ENCODE measurements at places on chromosomes 6 and 20.
A peak's percentile ranks its signal among the peaks of the same experiment; 100 is the strongest.

DNA sequence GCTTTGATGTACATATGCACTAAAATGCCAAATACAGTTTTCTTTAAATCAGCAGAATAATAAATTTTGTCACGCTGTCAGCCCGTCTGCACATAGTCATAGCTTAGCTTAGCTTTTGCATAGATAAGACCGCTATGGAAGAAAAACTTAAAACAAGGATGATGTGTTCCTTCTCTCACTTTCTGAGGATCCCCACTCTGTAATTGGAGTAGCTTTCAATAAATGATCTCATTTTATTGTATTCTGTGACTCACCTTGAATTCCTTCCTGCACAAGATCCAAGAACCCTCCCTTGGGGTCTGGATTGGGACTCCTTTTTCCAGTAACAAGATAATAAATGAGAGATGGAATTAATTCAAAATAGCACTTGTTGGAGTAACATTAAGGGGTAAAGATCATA, 186.2 kb downstream of the CDH26 start:
- DNase-seq, result no peak

DNA sequence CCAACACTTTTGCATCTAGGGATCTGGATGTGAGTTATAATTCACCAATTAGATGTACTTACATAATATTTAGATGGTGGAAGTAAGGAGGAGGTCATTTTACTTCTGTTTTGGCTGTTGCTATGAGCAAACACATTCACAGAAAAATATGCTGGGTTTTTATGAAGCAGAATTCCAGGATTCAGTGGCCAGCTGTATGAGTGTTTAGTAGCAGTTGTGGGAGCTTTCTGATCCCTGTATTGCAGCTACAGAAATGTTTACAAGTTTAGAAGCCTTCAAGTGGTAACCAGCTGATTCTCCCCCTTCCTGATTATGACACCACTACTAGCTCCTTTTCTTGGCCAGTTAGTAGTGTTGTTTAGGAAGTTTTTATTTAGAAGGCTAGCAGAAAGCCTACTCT, 177.0 kb downstream of the TENT5A start:
- DNase-seq, result no peak

DNA sequence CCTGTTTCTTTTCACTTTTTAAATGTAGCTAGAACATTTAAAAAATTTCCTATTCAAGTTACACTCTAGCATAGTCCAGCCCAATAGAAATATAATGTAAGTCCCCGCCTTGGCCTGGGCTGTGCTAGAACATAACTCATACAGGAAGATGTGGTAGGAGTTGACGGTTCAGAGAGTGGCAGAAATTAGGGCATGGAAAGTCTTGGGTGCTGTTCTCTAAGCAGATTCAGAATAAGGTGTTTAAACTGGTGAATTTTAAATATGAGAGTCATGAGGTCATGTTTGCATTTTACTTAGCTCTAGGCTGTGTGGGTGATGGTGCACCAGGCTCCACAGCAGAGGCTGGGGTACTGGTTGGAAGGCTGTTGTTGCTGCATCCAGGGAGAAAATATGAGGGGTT, 256.5 kb downstream of the FARS2 start:
- no peak for DNase-seq

GRCh38 chr6:165325609-165326008, 16.2 kb upstream of the C6orf118 start:
- DNase-seq, result peak; percentile 62

DNA sequence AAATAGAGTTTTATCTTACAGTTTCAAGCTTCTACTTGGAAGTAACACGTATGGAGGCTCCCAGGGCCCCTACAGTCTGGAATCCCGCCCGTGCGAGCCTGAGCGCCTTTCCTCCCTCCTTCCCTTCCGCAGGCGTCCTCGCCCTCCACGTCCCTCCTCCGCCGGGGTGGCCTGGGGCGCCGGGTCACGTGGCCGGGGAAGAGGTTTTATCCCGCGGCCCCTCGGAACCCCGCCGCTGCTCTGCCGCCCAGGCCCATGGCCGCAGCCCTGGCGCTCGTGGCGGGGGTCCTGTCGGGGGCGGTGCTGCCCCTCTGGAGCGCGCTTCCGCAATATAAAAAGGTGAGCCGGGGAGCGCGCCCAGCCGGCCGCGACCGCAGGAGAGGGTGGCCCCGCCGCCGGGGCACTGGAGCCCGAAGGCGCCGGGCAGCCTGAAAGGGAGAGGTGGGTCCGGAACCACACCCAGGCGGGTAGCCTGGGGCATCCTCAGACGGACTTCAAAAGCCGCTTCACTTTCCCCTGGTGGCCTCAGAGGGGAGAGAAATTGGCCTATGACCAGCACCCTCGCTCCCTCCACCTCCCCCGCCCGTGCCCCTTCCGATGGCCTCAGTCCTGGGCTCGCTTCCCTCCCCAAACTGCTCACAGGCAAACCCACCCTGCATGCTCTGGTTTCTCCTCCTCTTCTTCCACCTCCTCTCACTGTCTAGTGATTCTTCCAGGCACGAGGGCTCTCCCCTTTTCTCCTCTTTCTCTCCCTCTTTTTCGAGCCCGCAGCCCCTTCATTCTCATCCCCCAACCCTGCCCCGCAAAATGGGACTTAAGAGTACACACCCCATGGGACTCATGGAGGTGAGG, at the start of gene CLPSL2:
Gene CLPSL2, plus strand, starts transcription at position 235 of the 852 bp plus-strand sequence. Its CDS starts 21 bp downstream, at position 256.
- no peak for DNase-seq

DNA sequence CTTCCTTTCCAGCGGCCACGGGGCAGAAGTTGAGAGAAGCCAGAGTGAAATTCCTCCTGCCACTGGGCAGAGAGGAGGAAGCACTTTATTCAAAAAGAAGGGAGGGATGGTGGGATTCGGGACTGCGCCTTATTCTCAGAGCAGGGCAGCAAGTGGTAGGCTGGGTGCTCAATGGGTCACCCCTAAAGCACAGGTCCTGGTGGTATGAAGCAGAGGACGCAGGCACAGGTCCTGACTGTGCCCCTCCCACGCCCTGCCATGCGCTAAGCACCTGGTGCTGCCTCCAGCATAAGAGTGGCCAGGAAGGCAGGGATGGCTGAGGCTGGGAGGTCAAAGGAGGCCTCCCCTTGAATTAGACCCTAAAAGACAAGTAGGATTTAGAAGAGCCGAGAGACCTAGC, 4.9 kb upstream of the GRM4 start:
- DNase-seq, result no peak

DNA sequence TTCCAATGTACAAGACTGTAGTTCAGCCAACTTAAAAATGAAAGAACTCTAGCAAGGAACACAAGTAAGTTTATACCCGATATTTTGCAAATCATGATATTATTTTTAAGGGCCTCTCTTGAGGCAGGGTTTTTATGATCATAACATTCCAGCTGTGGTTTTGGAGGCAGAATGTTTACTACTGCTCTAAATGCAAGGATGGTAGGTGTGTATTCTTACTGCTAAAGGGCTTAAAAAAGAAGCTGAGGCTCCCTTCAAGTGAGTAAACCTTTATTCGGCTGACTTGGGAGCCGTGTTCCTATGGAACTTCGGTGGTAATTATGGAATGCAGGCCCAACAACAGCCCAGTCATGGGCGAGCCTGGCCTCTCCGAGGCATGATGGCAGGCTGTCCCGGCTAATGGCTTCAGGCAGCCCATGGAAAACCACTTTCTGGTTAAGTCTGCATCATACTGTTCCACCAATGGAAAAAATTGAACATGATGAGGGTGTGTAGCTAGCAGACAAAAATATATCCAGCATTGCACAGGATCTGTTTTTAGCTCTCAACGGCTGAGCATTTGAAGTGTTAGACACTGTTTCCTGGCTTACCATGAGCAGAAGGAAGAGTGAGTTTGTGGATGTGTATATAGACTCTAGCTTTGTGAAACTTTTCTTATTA, 111.5 kb downstream of the TIAM2 start:
- no peak for DNase-seq

GRCh38 chr20:17910828-17911294, 57.7 kb downstream of the SNX5 start:
- peak; percentile 26 for DNase-seq

- DNase-seq, result no peak
These were observed 299.8 kb downstream of the CD83 start for GRCh38 chr6:14417377-14417776.

GRCh38 chr6:12343122-12343439, 52.9 kb downstream of the EDN1 start:
- DNase-seq, result no peak

- DNase-seq, result no peak
These were observed 41.0 kb upstream of the HIVEP1 start for GRCh38 chr6:11971154-11971553.

GRCh38 chr20:46575937-46576461, 25.5 kb upstream of the OCSTAMP start:
- no peak for DNase-seq

DNA sequence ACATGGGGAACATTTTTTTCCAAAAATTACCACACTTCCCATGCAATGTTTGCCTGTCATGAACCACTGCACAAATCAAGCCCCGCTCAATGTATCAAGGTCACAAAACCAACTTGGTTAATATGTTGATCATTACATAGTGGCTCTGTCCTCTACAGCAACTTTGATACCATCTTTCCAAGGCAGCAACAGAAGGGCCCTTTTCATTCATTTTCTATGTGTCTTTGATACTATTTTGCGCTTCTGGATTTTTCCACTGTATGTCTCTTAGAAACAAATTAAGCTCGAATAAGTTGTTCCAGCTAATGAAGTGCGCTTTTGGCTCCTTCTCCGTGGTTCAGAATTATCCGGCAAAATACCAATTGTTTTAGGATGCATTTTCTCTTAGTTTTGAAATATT, 1.5 kb downstream of the ZHX3 start:
- no peak for DNase-seq

DNA sequence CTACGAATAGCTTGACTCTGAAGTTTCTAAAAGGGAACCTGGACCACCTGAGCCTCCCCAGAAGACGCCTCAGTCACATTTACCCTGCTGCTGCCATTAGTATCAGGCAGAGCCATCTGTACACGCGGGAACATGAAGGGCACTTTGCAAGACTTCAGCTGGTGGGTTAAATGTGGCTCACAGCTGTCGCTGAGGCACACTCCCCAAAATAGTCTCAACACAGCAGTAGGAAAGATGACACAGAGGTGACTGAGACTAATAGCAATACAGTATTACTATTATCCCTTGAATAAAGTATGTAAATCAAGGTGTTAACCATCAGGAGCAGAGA, 29.0 kb downstream of the PSMB1 start:
- DNase-seq, result no peak

- DNase-seq, result no peak
These were observed 11.7 kb downstream of the CTCFL start for GRCh38 chr20:57513199-57513598.

DNA sequence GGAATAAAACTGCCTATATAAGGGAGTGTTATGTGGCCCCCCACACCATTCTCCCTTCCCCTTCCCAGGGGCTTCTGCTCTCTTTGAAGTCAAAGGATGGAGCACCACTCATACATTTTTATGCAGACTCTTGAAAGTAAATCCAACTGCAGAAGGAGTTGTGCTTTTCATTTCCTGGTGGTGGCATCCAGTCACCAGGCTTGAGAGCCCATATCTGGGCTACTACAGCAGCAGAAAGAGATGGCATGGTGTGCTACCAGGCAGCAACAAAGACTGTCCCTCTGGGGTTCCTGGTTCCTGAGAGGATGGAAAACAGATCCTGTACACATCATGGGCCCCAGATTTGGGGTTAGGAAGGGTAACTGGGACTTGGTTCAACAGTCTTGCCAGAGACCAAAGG, 226.4 kb downstream of the CLIC5 start:
- no peak for DNase-seq

DNA sequence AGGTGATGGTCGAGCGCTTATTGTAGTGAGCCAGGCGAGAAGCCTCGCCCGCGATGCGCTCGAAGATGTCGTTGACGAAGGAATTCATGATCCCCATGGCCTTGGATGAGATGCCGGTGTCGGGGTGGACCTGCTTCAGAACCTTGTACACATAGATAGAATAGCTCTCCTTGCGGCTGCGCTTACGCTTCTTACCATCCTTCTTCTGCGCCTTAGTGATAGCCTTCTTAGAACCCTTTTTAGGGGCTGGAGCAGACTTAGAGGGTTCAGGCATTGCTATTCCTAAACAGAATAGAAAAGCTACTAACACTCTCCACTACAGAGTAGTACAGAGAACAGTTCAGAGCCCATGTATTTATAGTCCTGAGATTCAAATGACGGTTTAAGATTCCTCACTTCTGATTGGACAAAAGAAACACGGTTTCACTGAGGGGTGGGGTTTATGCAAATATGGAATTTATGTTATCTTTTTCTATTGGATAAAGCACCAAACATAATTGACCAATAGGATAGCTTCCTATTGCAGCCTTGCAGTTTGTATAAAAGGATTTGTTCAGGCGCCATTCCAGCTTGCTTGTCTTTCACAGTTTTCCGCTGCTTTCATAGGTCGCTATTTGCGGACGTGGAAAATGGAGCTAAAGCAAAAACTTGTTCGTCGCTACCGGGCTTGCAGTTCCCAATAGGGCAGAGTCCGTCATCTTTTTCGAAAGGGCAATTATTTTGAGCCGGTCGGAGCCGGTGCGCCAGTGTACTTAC, 43.7 kb upstream of the HFE start:
- peak; percentile 90 for DNase-seq

DNA sequence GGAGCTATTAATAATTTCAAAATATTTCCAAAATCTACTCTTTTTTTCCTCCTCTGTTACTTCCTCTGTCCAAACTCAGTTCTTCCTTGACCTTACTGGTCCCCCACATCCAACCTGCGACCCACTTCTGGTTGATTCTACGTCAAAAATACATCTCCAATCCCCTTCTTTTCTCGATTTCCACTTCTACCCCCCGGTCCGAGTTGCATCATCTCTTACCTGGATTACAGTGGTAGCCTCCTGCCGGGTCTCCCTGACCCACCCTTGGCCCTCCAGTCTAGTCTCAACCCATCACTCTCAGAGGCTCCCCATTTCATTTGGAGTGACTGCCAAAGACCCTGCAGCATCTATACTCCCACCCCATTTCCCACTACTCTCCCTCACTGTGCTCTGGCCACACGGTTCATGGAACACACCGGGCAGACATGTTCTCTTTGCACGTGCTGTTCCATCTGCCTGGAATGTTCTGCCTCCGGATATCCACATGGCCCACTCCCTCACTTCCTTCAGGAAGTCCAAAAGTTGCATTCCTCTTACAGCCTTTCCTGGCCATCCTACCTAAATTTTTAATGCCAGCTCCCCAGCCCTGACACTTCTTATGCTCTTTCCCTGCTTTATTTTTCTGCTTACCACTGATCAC, 6.1 kb upstream of the CCND3 start:
- no peak for DNase-seq

GRCh38 chr6:20183706-20184105, 28.6 kb downstream of the MBOAT1 start:
- DNase-seq, result no peak

DNA sequence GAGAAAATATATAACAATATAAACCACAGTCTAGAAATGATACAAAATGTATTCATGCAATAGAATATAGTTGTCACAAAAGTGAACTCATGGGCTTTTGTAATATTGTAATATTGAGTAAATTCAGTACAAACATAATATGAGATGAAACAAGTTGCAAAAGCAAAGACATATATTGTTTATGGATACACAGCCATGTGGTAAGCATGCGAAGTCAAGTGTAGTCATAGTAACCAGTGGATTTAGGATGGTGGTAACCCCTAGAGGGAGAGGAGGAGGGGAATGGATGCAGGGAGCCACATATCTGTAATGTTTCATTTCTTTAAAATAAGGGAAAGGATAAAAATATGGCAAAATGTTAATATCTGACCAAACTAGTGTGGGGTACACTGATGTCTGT, 47.3 kb downstream of the ARMC2 start:
- DNase-seq, result no peak

GRCh38 chr20:22663528-22664025, 79.2 kb upstream of the FOXA2 start:
- no peak for DNase-seq

GRCh38 chr6:107202876-107203468, 87.7 kb upstream of the BEND3 start:
- no peak for DNase-seq

- no peak for DNase-seq
These were observed 14.2 kb upstream of the CALHM5 start for GRCh38 chr6:116497113-116497676.

All from putamen (tissue), 1 donor.